Type B pancreatic cell (in vitro differentiated cells): ENCODE measurements at places on chromosomes 11 and 22. TPM values are rescaled to one million over a fixed set of nuclear protein-coding genes. Genes with fewer than 3 reads are reported as not detected.

Gene GNG3
- total RNA-seq: 0.88 and 4.7 TPM in 2 replicates

DNA sequence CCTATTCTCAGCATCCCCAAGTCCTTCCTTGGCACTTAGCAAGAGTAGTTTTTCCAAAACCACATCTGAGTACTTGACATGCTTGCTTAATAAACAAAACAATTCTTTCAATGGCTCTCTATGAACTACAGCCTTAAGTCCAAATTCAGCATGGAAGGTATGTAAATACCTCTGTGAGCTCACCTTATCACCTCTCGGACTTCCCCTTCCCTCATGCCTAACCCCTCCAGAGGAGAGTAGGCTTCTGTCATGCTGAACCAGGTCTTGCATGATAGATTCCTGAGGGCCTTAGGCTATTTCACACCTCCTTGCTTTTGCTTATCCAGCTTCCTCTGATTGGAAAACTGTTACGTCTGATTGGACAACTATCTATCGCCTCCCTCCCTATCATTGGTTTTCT lies 312.9 kb upstream of the CCDC90B start:
- no peak for DNase-seq

DNA sequence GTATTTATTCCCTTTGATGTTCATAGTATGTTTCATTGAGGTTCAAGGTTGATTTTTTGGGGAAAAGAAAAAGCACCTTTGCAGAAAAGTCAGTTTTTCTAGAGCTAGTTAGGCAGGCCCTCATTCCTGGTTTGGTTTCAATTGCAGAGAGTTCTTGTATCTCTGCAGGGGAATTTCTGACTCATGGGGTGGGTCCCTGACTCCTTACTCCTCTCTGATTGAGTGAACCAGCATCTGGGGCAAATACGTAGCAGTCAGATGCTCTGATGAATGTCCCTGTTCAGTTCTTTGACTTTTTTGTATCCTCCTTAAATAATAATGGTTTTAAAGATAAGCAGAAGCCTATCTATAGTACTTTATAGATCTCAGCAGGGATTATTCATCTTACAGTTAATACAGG lies 7.7 kb upstream of the NCR3LG1 start:
- no peak for DNase-seq

- DNase-seq: no peak
Observed at GRCh38 chr11:27783701-27784355, 83.6 kb upstream of the BDNF start.

DNA sequence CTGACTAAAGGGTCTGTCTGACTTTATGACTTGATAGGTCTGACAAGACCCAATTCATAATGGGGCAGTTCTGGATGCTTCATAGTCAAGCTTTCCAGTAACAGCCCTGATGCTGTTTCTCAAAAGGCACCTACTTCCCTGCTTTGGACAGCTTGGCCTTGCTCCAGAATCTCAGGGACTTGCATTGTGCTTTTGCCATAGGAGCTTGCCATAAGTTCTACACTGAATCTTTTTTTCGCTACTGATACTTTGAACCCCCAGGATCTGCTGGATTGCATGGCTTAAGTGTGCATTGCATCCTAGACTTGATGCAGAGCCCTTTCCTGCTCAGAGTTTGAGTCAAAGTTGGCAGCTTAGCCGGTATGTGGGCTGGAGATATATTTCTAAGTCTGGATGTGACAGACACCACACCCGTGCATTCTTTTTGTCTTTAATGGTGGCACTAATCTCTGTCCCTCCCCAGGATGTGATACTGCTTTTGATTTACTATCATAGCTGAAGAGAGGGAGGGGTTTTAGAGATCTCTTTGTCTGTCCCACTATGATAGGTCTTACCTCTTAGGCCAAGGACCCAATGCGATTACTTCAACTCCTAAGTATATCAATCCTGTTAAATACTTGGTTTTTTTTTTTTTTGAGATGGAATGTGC lies 16.9 kb upstream of the SLC3A2 start:
- no peak for DNase-seq

Gene SLC1A2
- 1.9 and 7.4 TPM in 2 replicates for total RNA-seq

DNA sequence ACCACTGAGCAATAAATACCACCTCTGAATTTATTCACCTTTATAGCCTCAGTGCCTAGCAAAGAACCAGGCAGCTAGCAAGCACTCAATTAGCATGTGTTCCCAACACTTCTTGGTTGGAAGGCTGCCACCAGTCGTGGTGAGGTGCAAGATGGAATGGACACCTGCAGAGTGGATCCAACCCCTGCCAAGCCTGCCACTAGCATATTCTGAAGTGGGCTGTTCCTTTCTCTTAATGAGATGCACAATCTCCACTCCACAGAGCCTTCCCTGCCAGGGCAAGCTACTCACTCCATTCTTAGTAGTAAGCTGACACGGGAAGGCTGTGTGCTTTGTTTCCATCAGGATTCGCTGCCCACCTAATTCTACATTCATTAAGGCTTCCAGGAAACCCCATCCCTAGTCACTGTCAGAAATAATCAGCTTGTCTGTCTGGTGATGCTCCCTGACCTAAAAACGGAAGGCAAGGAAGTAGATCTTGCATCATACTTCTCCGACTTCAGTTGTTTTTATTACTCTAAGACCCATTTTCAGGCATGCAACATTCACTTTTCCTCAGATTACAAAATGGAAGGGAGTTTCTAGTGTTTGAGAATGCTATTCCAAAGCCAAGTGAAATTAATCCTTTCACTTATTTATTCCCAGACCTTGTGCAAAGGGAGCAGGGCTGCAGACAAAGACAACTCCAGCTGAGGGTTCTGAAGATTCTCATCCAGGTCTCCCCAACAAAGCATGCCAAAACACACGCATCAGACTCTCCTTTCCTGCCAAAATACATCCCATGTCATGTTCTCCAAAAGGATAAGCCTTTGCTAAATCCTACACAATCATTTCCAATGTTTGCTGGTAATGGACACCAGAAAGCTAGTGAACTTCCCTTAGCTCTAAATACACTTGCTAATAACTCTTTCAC lies 128.0 kb downstream of the TENM4 start:
- no peak for DNase-seq

Gene DDI1
- total RNA-seq: not detected in 2 replicates

DNA sequence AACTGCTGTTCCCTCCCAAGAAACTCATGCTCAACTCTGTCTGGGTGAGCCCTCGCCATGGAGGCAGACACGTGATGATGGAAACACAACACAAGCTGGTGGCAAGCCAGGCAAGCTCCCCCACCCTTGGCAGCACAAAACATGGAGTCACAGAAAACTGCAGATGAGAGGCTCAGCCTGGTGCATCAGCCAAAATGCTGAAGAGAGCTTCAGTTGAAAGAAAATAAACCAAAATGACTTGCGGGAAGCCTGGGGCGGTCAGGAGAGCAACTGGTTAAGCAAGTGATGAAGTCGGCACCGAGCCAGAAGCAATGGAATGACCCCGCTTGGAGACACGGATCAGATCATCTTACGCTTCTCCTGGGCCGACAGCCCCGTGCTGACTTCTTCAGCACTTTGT lies 68.3 kb downstream of the C11orf58 start:
- DNase-seq: no peak

- DNase-seq: no peak
Observed at GRCh38 chr11:63610604-63611394, 3.4 kb downstream of the PLAAT3 start.

DNA sequence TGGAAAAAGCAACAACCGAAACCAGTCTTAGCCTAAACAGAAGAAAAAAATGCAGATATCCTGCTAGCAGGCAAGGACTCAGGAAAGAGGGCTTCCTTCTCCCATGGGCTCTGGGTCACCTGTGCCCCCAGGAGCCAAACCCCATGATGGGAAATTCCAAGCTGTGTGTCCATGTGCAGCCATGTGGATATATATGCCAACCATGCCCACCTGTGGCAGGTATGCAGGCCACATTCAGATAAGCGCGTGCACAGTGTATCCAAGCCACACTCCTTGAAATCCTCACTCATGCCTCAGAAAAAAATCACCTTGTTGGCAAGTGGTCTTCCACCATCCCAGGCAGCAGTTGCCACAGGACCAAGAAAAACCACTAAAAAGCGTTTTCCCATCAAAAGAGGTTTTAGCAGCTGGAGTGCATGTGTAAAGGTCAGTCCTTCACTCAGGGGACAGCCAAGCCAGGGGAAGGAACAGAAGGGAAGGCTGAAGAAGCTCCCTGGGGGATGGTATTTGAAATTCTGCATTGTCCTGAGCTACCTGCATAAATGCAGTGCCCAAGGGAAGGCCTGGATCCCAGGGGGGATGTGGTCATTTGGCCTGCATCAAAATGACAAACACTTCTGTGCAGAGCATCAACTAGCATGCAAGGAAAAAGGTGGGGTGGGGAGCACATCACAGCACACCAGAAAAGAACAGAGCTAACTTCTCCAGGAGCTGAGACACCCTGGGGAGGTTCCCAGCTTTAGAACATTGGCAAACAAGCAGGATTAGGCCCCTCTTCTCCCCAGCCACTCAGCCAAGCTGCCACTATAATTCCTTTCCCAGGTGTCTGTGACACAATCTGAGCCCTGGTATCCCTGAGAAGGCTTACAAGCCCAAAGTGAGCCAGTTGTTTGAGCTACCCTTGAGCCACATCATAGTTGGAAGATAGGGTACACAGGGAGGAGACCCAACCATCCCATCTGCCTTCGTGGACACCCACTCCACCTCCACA lies 76.2 kb downstream of the GALNT18 start:
- DNase-seq: no peak

DNA sequence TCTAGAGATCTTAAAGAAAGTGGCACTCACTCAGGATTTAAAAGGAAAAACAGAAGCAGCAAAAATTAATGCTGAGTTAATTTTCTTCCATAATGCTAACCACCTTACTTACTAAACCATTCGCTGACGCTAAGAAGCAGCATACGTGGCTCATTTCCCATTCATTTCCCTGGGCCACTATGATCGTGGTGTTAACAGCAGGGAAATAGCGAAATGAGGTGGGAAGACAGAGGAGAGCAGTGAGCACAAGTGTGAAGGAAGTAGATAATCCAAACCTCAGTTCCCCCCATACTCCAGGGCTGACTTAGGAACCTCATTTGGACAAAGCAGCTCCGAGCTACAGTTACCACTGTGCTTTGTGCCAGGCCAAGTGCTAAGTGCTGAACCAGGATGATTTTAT lies 723.2 kb downstream of the OPCML start:
- no peak for DNase-seq
